Left hindlimb (tissue), 1 donor: ENCODE measurements at places on chromosomes 11 and 22.
A peak's percentile ranks its signal among the peaks of the same experiment; 100 is the strongest.

DNA sequence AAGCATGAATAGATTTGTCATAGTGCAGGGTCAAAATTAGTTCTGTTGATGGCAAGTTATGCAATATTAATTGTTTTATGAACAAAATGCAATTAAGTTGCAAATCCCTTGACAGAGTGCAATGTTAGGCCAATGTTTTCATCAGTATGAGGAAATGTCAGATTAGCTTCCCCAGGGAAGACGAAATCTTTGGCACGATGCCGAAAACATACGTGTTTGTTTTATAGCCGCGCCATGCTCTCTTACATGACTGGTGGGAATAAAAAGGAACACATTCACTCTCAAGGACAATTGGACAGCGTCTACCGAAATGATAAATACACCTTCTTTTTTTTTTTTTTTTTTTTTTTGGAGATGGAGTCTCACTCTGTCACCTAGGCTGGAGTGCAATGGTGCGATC lies 27.0 kb downstream of the MFNG start:
- no peak for DNase-seq

GRCh38 chr11:47376525-47377371 lies 1.6 kb downstream of the SPI1 start:
- no peak for DNase-seq

DNA sequence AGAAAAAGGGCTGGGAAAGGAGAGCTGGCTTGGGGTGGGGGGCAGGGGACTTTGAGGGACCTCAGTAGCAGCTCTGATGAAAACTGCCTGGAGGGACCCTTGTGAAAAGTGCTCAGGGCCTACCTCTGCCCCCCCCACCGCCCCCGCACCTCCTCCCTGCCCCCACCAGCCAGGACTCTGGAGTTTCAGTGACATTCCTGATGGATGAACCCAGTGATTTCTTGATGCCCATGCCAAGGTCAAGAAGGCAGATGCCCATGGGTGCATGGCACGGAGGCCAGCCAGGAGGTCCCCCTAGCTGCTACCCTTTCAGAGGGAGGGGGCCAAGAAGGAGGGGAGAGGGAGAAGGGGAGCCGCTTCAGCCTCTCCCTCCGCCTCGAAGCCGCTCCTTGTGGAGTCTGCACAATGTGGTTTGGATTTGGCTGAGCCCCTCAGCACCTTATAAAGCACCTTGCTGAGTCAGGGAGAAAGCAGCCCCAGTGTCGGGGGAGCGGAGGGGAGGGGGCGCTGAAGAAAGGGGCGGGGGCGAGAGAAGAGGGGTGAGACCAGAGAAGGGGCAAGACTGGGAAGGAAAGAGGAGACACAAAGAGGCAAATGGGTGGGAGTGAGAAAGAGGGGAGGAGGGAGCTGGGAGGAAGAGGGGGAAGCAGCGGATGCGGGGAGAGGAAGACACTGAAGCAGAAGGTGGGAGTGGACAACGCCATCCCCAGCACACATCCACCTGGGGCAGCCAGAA lies 2.1 kb upstream of the CLCF1 start:
- no peak for DNase-seq

DNA sequence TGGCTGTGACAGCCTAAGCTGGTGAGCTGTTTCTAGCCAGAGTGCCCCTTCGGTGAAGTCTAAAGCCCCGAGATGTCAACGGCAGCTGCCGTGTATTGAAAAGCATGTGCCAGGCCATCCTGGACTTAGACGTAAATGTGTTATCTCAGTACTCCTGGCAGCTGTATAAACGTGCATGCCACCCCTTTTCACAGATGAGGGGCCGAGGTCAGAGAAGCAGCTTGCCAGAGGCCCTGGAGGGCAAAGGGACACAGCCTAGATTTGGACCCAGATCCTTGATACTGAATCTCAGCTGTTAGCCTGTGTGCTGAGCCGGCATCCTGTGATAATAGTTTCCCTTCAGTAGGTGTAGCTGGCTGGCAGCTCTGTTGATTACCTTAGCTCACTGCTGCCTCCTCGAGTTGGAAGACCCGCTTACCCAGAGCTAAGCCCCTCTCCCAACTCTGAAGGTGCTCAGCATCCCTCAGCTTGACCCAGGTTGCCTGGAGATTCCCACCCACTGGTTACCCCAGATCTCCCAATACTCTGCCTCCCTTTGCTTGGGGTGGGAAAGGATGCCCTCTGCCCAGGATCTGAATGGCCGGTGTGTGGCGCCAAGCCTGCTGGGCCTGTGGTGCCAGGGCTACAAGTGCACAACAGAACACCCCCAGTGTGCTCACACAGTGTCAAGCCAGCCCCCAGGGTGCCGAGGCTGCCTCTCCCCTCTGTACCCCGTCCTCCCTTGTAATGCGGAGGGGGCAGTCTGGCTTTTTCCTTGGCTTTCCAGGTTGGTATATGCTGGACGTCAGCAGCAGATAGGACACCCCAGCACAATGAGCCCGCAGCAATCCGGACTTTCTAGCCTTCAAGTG lies 59.8 kb upstream of the WNT7B start:
- no peak for DNase-seq

DNA sequence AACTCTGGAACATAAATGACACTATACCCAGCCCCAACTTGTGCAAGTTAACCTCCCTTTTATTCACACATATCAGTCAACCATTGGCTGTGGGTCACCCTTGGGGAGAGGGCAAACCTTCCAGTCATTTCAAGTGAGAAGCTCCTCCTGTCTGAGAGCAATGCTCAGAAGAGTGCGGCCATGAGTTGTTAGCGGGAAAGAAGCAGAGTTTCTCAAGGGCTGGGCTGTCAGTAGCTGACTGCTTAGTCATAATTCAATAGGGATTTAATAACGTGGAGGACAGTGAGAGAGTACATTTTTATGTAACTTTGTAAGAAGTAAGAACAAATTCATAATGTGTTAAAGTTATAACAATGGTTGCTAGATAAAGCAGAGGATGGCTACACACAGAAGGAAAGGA lies 5.1 kb downstream of the PATE2 start:
- DNase-seq, result no peak

- DNase-seq, result no peak
These were observed 18.8 kb upstream of the OPCML start for GRCh38 chr11:133551064-133551463.

DNA sequence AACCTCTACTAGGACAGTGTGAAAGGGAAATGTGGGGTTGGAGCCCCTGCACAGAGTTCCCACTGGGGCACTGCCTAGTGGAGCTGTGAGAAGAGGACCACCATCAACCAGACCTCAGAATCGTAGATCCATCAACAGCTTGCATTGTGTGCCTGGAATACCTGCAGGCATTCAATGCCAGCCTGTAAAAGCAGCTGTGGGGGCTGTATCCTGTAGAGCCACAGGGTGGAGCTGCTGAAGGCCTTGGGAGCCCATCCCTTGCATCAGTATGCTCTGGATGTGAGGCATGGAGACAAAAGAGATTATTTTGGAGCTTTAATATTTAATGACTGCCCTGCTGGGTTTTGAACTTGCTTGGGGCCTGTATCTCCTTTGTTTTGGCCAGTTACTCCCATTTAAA lies 46.3 kb downstream of the PGR start:
- no peak for DNase-seq

GRCh38 chr11:107956543-107956942 lies 28.3 kb downstream of the RAB39A start:
- no peak for DNase-seq

DNA sequence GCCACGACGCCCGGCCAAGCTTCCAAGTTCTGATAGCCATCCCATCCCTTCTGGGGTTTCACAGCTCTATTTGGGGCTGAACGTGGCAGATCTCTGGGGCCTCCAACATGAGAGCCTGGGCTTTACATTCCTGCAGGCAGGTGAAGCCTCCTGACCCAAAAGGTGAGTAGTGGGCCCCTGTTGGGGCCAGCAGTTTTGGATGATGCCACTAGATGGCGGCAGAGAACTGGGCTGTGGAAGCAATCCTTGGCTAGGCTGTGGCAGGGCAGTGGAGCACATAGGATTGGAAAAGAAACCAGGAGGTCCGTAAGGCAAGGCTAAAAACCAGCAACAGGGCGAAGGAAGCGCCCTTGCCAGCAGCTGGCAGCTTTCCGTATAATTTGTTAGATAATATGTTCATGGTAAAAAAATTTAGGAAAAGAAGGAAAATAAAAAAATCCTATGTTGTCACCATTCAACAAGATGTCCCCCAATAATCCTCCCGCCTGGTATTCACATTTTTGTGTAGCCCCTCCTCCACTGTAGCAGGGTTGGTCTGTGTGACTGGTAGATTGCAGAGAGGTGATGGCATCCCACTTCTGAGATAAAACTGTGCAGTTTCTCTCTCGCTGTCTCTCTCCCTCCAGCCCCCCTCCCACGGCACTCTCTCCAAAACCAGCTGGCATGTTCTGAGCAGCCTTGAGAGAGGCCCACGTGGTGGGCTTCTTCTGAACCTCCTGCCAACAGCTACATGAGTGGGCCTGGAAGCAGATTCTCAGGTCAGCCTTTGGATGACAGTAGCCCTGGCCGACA lies 43.6 kb upstream of the OR4B1 start:
- DNase-seq, result peak; percentile 68

- DNase-seq, result no peak
These were observed 90.8 kb upstream of the APOA1 start for GRCh38 chr11:116928102-116928777.

GRCh38 chr11:72684236-72684912 lies 10.2 kb upstream of the PDE2A start:
- DNase-seq, result peak; percentile 63

- no peak for DNase-seq
These were observed 115.9 kb downstream of the TBC1D22A start for GRCh38 chr22:46878191-46878948.

GRCh38 chr11:88535916-88536547 lies 198.5 kb upstream of the CTSC start:
- DNase-seq, result no peak

- DNase-seq, result peak; percentile 26
These were observed 1.0 kb downstream of the SSTR3 start for GRCh38 chr22:37211075-37211865.

GRCh38 chr11:61541598-61541997 lies 33.0 kb downstream of the LRRC10B start:
- peak; percentile 60 for DNase-seq

- peak; percentile 36 for DNase-seq
These were observed 60.4 kb downstream of the LARGE2 start for GRCh38 chr11:45982656-45983470.

GRCh38 chr22:29584975-29585374 lies 4.1 kb upstream of the NIPSNAP1 start:
- DNase-seq, result no peak

- DNase-seq, result no peak
These were observed 16.9 kb downstream of the SLC37A2 start for GRCh38 chr11:125079878-125080530.

GRCh38 chr11:10304495-10305261 lies at the start of gene ADM:
Gene ADM, plus strand, starts transcription at chr11:10305073. Its CDS starts 628 bp downstream, at chr11:10305701.
- peak; percentile 88 for DNase-seq

- DNase-seq, result no peak
These were observed 32.4 kb upstream of the SYT13 start for GRCh38 chr11:45318516-45318915.

- no peak for DNase-seq
These were observed 31.8 kb downstream of the USP35 start for GRCh38 chr11:78220218-78221157.

DNA sequence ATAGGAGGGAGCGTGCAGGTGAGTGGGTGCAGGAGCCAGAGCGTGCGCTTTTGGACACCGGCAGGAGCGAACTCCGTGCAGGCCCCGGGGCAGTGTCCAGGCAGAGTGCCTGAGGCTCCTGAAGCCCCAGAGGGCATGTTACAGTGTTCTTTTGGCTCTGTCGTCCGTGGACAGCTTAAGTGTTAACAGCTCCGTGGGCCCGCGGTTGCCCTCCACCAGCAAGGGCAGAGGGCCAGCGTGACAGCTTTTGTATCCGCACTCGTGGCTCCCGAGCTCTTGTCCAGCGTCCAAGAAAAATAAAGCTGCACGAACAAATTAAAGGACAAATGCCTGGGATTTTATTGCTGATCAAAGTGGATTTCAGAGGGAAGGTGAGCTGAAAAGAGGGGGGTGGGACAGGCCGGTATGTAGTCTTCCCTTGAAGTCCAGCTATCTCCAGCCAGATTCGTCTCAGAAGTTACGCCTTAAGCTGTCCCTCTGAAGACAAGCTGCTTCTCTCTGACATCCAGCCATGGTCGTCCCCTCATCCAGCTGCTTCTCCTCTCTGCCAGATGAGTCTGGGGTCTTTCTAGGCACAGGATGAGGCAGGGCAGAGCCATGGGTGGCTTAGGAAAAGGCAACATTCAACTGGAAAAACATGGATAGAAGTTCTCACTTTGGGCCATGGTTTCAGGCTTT lies 968 bp upstream of the TMEM109 start:
- DNase-seq, result no peak

GRCh38 chr11:110438017-110438416 lies 8.3 kb downstream of the FDX1 start:
- no peak for DNase-seq

GRCh38 chr11:81421251-81421860 lies 1312.3 kb downstream of the FAM181B start:
- DNase-seq, result no peak

GRCh38 chr22:32607086-32607485 lies 132.5 kb downstream of the FBXO7 start:
- DNase-seq, result no peak

DNA sequence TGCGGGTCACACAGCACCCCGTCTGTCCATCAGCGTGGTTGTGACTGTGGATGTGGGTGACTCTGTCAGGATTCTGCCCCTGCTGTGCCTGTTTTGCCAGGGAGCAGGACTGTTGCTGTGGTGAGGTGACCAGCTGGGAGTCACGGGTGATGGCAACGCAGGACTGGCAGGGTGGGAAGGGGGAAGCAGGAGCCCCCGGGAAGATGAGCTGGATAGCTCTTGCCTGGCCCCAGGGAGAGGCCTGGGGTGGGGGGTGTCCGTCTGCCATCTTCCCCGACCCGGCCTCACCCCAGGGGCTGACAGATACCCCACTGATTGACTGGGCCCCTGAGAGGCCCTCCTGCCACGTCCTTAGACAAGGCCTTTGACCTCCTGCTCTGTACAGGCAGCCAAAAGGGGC lies 34.3 kb upstream of the TSPAN18 start:
- DNase-seq, result no peak

DNA sequence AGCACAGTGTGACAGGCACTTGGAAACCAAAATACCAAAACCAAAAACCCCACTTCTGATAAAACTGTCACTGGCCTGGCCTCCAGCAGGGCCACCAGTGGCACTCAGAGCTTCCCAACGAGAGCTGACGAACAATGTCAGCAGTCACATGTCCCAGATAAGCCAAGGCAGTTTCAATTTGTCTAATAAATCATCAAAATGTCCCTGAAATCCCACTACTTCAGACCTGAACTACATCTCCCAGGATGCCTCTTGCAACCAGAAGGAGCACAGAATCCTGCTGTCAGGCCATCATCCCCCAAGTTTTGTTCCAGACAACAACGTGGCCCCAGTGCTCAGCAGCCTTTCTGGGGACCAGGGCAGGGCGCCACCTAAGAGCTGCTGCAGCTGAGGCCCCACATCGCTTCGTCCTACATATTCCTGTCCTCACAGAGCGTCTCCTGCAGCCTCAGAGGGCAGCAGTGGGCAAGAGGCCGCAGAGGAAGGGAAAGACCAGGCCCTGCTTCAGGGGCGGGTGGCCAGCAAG lies 25.1 kb downstream of the LRFN4 start:
- no peak for DNase-seq
